Skeletal muscle tissue (tissue), 5 donors: ENCODE measurements at places on chromosomes 1 and 21. TPM values are rescaled to one million over a fixed set of nuclear protein-coding genes. Genes with fewer than 3 reads are reported as not detected.

RBP7 gene
- total RNA-seq = 11.0 TPM

SERTAD4 gene
- 1.6 TPM for total RNA-seq

SETD4 gene
- total RNA-seq = 14.1 TPM

C1QA gene
- 50.6 TPM for total RNA-seq

COL8A2 gene
- total RNA-seq = 11.0 TPM

ALG14 gene
- 1.0 TPM for total RNA-seq

PLOD1 gene
- 97.6 TPM for total RNA-seq

KIAA0040 gene
- total RNA-seq = 5.2 TPM

ARTN gene
- total RNA-seq = not detected

PROK1 gene
- total RNA-seq = not detected

NCAM2 gene
- 6.8 TPM for total RNA-seq

ACKR1 gene
- 4.7 TPM for total RNA-seq

PTGFR gene
- 17.2 TPM for total RNA-seq
